ENCODE measurements at places on chromosomes 1 and 21.

- no peak for DNase-seq
These were observed 25.0 kb upstream of the PHTF1 start for GRCh38 chr1:113784104-113784779.

- no peak for DNase-seq
These were observed 122.1 kb downstream of the UBR4 start for GRCh38 chr1:19087737-19088594.

DNA sequence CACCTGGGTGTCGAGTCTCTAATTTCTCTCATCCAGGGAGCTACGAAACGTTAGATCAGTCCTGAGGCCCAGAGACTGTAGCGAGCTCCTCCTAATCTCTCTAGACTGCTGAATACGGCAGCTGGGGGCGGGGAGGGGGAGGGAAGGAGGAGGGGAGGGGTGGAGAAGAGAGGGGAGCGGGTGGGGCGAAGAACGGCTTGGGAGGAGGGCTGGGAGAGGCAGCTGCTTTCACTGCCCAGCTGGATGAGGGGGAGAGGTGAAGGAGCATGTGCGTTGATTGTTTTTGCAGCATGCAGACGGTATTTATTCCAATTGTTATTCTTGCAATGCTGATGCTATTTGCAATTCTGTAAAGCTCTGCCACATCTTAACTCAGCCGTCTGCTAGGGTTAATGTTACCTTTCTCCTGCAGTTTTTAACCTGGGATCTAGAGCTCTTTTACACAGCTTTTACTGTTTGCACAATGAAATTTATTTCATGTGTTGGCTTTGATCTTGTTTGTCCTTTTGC lies 790 bp downstream of the DNAJC6 start:
- no peak for DNase-seq

DNA sequence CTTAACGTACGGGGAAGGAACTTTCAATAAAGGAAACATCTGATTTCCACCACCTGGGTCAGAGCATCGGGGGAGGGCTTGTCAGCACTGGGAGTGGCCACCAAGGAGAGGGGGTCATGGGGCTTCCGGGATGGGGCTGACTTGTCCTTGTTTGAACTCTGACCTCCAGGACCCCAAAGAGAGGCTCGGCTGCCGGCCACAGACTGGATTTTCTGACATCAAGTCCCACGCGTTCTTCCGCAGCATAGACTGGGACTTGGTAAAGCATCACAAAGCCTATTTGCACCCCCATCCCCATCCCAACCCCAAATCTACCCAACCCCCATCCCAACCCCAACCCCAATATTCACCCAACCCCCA lies 19.5 kb downstream of the FAAP20 start:
- no peak for DNase-seq

DNA sequence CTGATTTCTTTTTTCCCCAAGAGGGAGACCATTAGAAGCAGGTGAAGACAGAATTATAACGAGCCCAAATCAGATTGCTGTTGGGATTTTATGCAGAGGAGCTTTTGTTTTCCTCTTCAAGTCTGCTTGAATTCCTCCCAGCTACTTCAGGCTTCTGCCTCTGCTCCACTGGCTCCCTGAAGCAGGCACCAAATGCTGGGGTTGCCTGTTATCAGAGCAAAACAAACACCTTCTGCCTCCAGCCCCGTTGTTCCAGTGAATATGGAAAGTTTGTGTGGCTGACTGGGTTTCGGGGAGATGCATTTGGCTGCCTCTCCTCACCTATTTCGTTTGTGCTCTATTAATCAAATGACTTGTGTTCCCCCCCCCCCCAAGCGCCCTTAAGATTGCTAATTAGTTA lies 209.2 kb downstream of the URB2 start:
- no peak for DNase-seq

GRCh38 chr1:13675151-13675651 lies 24.8 kb upstream of the PRDM2 start:
- no peak for DNase-seq
